Activated CD4-positive, CD25-positive, alpha-beta regulatory T cell treated with anti-CD3 and anti-CD28 coated beads, Interleukin-2, amount 50 U/mL, for 16 hours (primary cell): ENCODE measurements at places on chromosomes 3 and 15.

DNA sequence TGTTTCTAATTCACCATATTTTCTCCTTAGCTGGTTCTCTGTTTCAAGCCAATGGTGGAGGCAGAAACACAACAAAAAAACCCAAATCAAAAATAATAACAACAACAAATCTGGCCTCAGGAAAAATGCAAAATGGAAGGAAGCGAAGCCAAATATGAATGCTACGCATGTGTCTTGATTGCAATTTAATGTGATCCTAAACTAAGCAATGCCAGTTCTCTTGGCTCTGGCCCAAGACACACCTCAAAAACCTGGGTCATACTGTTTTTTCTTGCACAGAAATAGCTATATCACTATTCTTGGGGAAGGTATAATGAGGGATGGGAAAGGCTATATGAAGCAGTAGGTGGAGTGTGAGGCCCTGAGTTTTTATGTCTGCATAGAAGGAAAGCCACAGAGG, 724.7 kb downstream of the AGBL1 start:
- DNase-seq, result no peak

DNA sequence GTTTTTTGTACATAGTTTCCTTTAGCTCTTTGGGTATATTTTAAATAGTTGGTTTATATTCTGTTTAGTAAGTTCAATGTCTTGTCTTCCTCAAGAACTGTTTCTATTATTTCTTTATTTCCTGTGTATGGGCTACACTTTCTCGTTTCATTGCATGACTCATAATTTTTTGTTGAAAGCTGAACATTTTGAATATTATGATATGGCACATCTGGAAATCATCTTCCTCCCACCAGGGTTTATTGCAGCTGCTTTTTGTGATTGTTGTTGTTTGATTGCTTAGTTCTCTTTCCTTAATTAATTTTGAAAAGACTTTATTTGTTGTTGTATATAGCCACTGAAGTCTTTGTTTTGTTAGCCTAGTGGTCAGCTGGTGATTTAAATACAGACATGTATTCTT, 43.8 kb downstream of the LSM3 start:
- no peak for DNase-seq

DNA sequence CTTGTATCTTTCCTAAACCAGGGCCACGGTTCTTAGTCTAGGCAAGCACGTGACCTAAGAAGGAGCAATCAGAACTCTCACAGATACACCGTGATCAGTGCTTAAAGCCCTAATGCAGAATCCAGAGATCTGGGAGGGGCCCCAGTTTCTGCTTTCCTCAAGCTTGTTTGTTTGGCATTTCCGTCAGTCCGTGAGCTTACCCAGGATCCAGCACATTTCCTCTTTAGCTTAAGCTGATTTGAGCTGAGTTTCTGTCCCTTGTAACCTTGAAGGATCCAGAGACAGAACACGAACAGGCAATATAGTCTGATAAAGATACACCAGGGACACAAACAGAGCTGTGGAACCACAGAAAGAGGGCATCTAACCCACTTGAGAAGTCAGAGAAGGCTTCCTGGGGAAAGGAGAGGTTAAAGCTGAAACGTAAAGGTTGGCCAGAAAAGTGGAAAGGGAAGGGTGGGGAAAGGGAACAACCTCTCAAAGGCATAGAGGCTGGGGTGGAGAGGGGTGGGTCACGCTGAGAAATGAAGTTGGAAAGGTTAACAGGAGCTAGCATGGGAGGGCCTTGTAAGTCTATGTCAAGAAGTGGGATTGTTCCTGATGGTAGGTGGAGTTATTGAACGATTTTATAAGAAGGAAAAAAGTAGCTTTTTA, 42.1 kb upstream of the RARB start:
- no peak for DNase-seq

DNA sequence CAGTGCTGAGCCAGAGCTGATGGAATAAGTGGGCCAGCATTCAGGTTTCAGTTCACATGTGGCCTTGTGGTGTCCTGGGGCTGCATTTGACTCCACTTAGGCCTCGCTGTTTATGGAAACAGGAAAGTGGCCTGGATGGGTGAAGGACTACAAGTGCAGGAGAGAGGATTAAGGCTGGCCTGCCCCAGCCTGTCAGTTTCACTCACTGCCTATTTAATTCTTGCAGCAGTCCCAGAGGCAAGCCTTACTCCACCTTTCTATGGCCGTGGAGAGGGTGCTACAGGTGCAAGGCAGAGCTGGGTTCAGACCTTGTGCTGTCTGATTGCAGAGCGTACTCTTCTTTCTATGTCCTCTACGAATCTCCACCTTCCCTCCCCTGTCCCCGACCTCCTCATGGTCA, 37.7 kb downstream of the ABHD17C start:
- DNase-seq, result no peak

GRCh38 chr3:174532776-174533175, 326.4 kb upstream of the NAALADL2 start:
- no peak for DNase-seq

- no peak for DNase-seq
Observed at GRCh38 chr3:26648461-26648860, 25.9 kb downstream of the LRRC3B start.
